ENCODE measurements at places on chromosomes 1 and 21.
A peak's percentile ranks its signal among the peaks of the same experiment; 100 is the strongest.

DNA sequence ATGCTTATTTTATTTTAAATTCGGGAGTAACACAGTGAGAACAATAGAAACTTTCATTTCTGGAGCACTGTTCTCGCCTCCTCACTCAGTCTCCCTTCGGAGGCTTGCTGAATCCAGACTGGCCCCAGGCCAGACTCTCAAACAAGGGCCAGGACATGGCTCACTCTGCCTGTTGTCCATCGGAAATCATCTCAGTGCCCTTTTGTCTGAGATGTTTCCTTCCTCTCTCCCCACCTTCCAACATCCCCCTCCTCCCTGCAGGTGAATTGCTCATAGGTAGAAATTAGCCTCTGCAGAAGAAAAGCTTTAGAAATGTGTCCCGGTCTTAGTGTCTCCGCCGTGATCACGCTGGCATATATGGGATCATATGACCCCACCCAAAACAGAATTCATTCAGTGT, 55.2 kb downstream of the ERG start:
- DNase-seq, result no peak

GRCh38 chr1:37513795-37514349, 694 bp downstream of the MEAF6 start:
- peak; percentile 67 for DNase-seq

DNA sequence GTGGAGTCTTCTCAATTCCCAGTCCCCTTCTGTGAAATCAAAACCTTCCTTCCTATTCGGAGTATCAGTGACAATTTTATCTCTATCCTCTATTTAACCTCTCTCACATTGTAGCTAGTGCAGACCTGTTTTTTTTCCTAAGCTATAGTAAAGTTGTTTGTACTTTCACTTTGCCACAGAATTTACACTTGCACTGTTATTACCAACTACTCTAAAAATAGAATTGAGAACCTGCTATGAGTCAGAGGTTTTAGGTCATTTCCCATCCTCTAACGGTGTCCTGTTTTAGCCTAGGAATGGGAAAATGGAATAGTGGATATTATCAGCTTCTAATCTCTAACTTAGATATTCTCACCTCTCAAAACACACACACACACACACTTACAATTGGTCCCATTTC, 862.7 kb downstream of the NCAM2 start:
- DNase-seq, result no peak

- no peak for DNase-seq
Measured at GRCh38 chr1:231653632-231654031, 27.0 kb downstream of the DISC1 start.

DNA sequence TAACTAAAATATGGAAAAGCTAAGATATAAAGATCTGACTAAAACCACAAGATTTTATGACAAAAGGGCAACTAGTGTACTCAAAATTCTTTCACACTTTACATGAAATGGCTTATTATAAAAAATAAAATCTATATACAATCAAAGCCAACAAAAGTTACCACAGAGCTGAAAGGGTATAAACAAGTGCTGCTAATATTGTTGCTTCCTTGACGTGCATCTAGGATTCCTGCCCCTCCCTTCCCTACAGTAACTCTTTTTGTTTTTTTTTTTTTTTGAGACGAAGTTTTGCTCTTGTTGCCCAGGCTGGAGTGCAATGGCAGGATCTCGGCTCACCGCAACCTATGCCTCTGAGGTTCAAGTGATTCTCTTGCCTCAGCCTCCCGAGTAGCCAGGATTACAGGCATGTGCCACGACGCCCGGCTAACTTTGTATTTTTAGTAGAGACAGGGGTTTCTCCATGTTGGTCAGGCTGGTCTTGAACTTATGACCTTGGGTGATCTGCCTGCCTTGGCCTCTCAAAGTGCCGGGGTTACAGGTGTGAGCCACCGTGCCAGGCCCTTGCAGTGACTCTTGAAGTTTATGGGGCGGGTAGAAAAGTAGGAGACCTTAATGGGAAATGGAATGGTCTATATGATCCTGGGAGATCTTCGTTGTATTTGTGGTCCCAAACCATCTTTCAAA, 4.5 kb downstream of the SRSF4 start:
- DNase-seq, result no peak

DNA sequence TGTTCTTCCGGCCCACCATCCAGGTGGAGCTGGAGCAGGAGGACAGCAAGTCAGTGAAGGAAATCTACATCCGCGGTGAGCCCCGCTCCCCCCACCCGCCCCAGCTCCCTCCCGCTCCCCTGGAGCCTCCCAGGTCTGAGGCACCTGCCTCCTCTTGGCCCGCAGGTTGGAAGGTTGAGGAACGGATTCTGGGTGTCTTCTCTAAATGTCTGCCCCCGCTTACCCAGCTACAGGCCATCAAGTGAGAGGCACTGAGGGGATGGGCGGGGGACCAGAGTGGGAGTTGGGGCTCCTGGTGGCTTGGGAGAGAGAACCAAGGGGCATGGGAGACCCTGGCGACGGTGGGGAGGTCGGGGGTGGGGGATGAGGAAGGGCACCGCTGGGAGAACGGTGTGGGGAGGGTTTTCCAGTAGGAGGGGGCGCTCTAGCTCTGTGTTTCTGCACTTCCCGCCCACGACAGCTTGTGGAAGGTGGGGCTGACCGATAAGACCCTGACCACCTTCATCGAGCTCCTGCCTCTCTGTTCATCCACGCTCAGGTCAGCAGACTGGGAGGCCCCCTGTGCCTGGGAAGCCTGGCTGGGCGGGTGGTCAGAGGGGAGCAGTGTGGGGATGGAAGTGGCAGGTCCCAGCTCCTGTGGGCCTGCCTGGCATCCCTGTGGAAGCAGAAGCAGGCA, 4.2 kb downstream of the LRRC71 start:
- DNase-seq, result no peak

DNA sequence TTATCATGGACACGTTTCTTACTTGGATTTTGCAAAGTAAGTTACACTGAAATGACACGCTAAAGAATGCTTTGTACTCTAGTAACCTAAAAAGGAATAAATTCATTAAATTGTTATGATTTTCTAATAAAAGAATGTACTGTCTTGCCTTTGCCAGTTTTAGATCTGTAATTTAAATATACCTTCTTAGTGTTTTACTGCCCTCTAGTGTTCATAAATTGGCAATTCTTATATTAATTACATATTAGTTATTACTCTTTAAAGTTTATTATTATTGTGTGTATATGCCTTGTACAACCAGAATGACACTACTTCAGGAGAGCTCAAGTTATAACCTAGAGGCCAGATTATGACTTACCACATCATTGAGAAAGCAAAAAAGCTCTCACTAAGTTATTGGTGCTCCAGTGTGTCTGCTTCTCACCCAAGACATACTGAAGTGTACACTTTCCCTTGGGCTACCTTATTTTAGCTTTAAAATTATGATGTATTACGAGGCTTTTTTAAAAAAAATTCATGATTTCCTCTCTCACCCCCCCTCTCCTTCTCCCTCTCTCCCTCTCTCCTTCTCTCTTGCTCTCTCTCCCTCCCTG, 169.9 kb downstream of the HS2ST1 start:
- DNase-seq, result peak; percentile 44

DNA sequence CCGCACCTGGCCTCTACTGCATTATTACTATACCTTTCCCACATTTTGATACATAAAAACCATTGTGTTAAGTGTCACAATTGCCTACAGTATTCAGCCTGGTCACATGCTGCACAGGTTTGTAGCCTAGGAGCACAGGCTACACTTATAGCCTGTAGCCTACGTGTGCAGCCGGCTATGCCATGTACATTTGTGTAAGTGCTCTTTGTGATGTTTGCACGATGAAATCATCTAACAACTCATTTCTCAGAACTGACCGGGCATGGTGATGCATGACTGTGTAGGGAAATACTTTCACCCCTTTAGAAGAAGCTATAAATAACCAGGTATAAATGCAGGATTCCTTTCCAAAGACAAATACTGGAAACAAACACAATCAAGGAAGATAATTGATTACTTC, 12.1 kb downstream of the ERG start:
- DNase-seq, result no peak

- DNase-seq, result no peak
Measured at GRCh38 chr1:225207791-225208190, 220.0 kb downstream of the LBR start.

GRCh38 chr1:2044510-2045319, 5.5 kb upstream of the PRKCZ start:
- DNase-seq, result peak; percentile 45

GRCh38 chr1:67832737-67833601, at the start of gene GNG12:
Gene GNG12, minus strand, starts transcription at chr1:67833467. Its CDS starts 125,781 bp downstream, at chr1:67707686.
- no peak for DNase-seq

DNA sequence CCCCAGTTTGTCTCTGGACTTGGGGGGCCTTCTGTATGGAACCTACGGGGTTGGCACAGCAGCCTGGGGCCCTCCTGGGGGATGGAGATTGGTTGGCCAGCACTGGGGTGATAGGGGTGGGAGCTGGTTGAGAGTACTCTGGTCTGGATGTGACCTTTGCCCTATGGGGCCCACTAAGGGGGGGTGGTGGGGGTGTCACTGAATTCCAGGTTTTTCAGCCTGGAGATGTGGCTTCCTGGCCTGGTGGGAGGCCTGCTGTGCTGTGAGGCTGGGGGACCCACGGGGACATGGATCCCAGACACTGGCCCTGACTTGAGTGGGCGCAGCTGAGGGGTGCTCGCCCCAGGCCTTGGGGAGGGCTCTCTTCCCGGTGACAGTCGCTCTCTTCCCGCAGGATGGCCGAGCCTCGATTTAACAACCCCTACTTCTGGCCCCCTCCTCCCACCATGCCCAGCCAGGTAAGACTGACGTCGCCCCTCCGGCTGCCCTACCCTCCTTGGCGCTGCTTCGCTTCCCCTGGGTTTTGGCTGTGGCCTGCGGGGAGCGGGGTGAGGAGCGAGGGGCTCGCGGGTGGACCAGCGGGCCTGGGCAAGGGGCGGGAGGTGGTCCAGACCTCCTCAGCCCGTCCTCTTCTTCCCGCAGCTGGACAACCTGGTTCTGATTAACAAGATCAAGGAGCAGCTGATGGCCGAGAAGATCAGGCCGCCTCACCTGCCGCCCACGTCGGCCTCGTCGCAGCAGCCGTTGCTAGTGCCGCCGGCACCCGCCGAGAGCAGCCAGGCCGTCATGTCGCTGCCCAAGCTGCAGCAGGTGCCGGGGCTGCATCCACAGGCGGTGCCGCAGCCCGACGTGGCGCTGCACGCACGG, 19.6 kb downstream of the ZNF362 start:
- no peak for DNase-seq

- DNase-seq, result no peak
Measured at GRCh38 chr1:179340918-179341317, 24.9 kb upstream of the AXDND1 start.

DNA sequence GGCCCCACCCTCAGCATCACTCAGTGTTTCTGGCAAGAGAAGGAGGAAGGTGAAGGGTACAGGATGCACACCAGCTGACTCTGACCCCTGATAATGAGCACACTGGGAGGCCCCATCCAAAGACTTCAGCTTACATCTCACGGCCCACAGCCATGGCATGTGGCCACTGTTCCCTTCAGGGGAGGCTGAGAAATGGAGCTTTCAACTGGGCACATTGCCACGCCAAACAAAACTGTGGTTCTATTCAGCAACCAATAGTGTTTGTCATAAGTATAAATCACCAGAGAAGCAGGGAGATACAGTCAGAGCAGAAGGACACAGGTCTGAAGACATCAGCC, 12.7 kb upstream of the TRAF3IP3 start:
- DNase-seq, result no peak

Data from NCI-H1105 (cell line).